PC-3 (cell line): ENCODE measurements at places on chromosomes 7 and 10.

- no peaks in the 10 kb centered on the region for H3K36me3 ChIP-seq
- DNase-seq: no peak
- H3K4me1 ChIP-seq: peaks cover 21% of the 10 kb centered on the region
- H3K27ac ChIP-seq: no peak overlapping the region
- no peak overlapping the region for H3K4me3 ChIP-seq
These were observed 19.8 kb downstream of the ZNF775 start for GRCh38 chr7:150398965-150399320.

GRCh38 chr7:100008525-100008924, 6.9 kb upstream of the ZKSCAN1 start:
- H3K4me1 ChIP-seq: peaks cover 5% of the 10 kb centered on the region; the same call in 1 of the 2 replicates
- DNase-seq: peak; percentile 22
- H3K36me3 ChIP-seq: no peaks in the 10 kb centered on the region
- H3K27me3 ChIP-seq: no peaks in the 10 kb centered on the region

DNA sequence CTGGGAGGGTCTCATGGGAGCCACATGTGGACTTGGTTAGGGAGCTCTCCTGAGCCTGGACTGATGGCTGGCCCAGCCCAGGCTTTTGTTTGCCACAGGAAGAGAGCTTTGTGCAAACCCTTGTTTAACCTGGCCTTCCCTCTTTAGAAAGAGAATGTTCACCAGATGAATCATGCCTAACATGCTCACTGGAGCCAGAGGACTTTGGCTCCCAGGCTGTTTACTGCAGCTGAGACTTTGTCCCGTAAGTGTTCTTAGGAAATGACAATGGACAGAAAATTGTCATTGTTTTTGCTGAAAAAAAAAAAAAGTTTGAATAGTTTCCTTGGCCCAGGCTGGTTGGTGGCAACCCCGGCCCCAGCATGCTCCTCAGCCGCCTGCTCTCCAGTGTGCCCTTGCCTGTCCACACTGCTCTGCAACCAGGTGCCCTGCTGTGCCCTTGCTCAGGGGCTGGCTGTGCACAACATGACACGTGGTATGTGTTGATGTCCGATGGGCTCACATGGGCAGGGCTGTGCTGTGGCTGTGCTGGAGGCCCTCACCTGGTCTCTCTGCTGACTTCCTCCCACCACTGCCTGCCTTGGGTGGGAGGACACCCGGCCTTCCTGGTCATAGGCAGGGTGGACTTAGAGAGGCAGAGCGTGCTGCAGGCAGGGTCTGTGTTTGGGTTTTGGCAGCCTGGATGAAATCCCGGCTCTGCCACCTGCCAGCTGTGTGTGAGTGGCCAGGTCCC, 215.3 kb upstream of the ZNF32 start:
- DNase-seq: peak; percentile 77
- H3K27me3 ChIP-seq: 0 out of 2 replicates have a peak, but pooled peaks cover 4% of the 10 kb centered on the region
- H3K36me3 ChIP-seq: no peaks in the 10 kb centered on the region
- H3K4me1 ChIP-seq: peaks cover 27% of the 10 kb centered on the region
- H3K27ac ChIP-seq: peak overlapping the region; percentile 60

GRCh38 chr10:97796651-97797050, 24.9 kb upstream of the SFRP5 start:
- H3K4me1 ChIP-seq: no peaks in the 10 kb centered on the region
- no peak for DNase-seq
- no peak overlapping the region for H3K27ac ChIP-seq
- H3K36me3 ChIP-seq: no peaks in the 10 kb centered on the region

- no peaks in the 10 kb centered on the region for H3K36me3 ChIP-seq
- DNase-seq: no peak
- 0 out of 2 replicates have a peak, but pooled peaks cover 4% of the 10 kb centered on the region for H3K27me3 ChIP-seq
- H3K4me3 ChIP-seq: no peak overlapping the region
- H3K4me1 ChIP-seq: peaks cover 14% of the 10 kb centered on the region
These were observed 15.2 kb upstream of the GALNTL5 start for GRCh38 chr7:151941009-151941408.

- H3K4me3 ChIP-seq: no peak overlapping the region
- H3K36me3 ChIP-seq: no peaks in the 10 kb centered on the region; the same call in 1 of the 2 replicates
These were observed 31.8 kb downstream of the CCM2 start for GRCh38 chr7:45031829-45032228.

DNA sequence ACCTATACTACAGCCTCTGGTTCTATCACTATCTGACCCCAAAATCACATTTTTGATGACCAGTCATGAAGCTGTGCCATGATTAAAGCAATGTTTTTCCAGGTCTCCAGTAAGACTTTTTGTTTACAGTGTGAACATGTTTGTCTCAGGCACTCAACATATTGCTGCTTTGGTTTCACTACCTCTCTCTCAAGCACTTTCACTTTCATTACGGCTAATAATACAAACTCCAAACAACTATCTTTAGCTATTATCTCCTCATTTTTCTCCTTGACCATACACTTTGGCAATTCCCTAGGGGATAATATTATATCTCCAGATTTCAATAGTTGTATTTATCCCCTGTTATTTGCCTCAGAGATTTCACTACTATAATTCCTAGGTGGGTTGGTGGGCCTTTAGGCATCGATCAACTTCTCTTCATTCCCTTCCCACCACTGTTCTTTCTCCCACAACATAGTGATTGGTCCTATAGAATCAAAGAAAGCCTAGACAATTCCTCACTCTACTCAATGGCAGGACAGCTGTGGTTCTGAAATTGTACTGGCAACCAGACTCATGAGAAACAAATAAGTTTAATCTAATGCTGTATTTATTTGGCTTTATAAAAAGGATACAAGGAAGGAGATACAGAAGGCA, 261.4 kb upstream of the ZWINT start:
- no peaks in the 10 kb centered on the region for H3K27me3 ChIP-seq
- DNase-seq: no peak
- H3K4me1 ChIP-seq: no peaks in the 10 kb centered on the region
- peak overlapping the region; percentile 39 for H3K4me3 ChIP-seq
- no peaks in the 10 kb centered on the region for H3K36me3 ChIP-seq

- H3K4me1 ChIP-seq: no peaks in the 10 kb centered on the region
- H3K27me3 ChIP-seq: no peaks in the 10 kb centered on the region
- no peaks in the 10 kb centered on the region for H3K36me3 ChIP-seq
- no peak overlapping the region for H3K4me3 ChIP-seq
- no peak for DNase-seq
These were observed 26.1 kb downstream of the DIP2C start for GRCh38 chr10:663466-663751.

DNA sequence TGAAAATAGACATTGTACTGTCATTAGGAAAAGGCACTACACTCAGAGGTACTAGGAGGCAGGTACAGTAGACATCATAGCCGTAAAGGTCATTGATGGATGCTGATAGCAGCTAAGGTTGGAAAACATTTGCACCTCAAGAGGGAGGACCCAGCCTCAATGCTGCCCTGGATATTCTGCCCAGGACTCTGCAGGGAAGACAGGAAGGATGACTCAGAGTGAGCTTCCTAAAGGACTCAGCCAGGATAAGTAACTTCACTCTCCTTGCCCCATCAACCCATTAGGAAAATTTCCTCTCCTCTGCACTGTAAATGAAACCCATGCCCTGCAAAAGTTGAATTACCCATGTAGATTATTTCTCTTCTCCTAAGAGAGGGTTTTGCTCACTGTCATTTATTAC, 617.9 kb upstream of the MKI67 start:
- H3K4me3 ChIP-seq: no peak overlapping the region
- no peaks in the 10 kb centered on the region for H3K36me3 ChIP-seq
- DNase-seq: no peak
- H3K4me1 ChIP-seq: no peaks in the 10 kb centered on the region
- H3K27ac ChIP-seq: no peak overlapping the region

DNA sequence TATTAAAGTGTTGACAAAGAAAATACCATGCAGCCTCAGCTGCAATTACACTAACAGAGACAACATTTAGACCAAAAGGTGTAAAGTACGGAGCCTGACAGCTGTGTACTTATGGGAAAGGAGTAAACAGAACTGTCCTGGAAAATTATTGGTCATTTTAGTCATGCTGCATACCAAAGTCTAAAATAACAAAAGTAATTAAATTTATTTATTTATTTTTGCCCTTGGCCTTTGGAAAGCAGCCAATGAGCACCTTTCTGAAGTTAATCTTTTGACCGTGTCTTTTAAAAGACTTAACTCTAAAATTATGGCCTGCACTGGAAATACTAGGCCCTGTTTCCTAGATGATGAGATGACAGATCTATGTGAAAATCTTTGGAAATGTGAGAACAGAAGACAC, 597.6 kb downstream of the NXPH1 start:
- no peak overlapping the region for H3K4me3 ChIP-seq
- no peaks in the 10 kb centered on the region for H3K4me1 ChIP-seq
- H3K27me3 ChIP-seq: no peaks in the 10 kb centered on the region
- H3K27ac ChIP-seq: no peak overlapping the region
- DNase-seq: no peak
- no peaks in the 10 kb centered on the region for H3K36me3 ChIP-seq

- no peak overlapping the region for H3K27ac ChIP-seq
- no peak overlapping the region for H3K4me3 ChIP-seq
- no peaks in the 10 kb centered on the region for H3K36me3 ChIP-seq
- DNase-seq: no peak
These were observed 35.0 kb upstream of the BPGM start for GRCh38 chr7:134611611-134612151.

DNA sequence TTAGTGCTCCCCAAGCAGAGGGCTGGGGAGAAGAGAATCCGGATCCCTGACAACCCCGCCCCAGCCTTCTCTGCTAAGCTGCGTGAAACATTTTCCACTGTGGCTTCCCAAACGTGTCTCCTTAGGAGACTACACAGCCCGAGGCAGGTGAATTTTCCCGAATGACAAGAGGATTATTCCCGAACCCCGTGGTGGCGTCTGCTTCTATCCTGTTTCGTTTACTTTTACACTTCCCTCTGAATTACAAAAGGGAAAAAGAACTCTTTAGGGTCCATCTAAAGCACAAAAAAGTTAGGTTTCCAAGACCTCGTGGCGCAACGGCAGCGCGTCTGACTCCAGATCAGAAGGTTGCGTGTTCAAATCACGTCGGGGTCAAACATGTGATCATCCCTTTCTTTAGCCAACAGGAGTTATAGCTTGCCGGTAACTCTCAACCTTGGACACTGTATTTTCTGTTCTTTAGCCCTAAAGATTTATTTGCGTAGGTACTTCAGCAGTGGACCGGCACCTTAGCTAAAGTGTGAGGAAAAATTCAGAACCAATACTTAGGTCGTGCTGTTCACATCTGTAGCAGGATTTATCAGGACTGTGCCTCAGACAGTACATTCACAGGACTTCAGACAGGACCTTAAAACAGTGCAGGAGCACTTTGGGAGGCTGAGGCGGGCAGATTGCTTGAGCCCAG, 3.2 kb upstream of the ZNF789 start:
- no peaks in the 10 kb centered on the region for H3K36me3 ChIP-seq
- no peak for DNase-seq
- H3K27me3 ChIP-seq: no peaks in the 10 kb centered on the region
- H3K4me1 ChIP-seq: peaks cover 8% of the 10 kb centered on the region; the same call in 1 of the 2 replicates

GRCh38 chr10:20084451-20084850, 268.2 kb downstream of the PLXDC2 start:
- no peak for DNase-seq
- no peaks in the 10 kb centered on the region for H3K36me3 ChIP-seq
- H3K27ac ChIP-seq: no peak overlapping the region
- H3K4me1 ChIP-seq: no peaks in the 10 kb centered on the region
- H3K27me3 ChIP-seq: no peaks in the 10 kb centered on the region
- no peak overlapping the region for H3K4me3 ChIP-seq

GRCh38 chr10:64368298-64368697, 847.1 kb downstream of the REEP3 start:
- no peak overlapping the region for H3K27ac ChIP-seq
- no peak overlapping the region for H3K4me3 ChIP-seq
- no peaks in the 10 kb centered on the region for H3K27me3 ChIP-seq
- H3K4me1 ChIP-seq: no peaks in the 10 kb centered on the region
- no peak for DNase-seq

DNA sequence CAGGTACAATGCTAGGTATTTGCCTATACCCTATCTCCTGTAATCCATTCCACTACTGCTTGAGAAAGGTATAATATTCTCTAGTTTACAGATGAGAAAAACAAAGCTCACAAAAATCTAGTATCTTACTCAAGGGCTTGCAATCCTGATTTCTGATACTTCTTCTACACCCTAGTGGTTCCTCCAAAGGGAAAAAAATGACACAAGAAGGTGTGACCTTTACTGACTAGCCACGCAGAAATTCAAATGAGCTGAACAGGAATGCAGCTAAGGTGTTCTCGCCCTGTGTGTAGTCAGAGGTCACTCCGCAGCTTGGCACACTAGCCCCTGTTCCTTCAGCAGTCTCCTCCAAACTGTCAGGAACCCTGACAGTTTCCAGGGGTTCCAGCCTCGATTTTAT, 59.5 kb upstream of the TM9SF3 start:
- no peak overlapping the region for H3K27ac ChIP-seq
- H3K27me3 ChIP-seq: no peaks in the 10 kb centered on the region
- H3K4me1 ChIP-seq: no peaks in the 10 kb centered on the region
- DNase-seq: no peak

DNA sequence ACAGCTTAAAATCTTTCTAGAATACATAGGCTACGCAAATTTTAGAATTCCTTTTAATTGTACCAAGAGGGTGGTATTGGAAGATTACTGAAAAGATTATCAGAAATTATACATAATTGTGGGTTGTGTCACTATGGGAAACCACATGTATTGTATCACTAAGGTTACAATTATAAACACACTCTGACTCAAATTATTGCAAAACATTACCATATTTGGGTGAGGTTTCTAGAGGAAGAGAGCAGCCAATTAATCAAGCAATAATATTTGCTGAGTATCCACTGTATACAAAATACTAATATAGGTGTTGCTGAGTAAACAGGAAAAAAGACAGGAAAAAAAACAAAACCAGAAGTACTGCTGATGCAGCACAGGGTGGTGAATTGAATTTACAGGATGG, 3.1 kb upstream of the CAPZA2 start:
- no peak overlapping the region for H3K4me3 ChIP-seq
- peak; percentile 73 for DNase-seq
- no peaks in the 10 kb centered on the region for H3K36me3 ChIP-seq

- H3K27ac ChIP-seq: no peak overlapping the region
- no peak for DNase-seq
- H3K4me1 ChIP-seq: no peaks in the 10 kb centered on the region
- no peak overlapping the region for H3K4me3 ChIP-seq
These were observed 305.8 kb upstream of the GNAI1 start for GRCh38 chr7:79828866-79829265.

GRCh38 chr10:25725917-25726716, 207.9 kb upstream of the MYO3A start:
- peak; percentile 66 for DNase-seq
- H3K4me3 ChIP-seq: no peak overlapping the region
- H3K4me1 ChIP-seq: no peaks in the 10 kb centered on the region

DNA sequence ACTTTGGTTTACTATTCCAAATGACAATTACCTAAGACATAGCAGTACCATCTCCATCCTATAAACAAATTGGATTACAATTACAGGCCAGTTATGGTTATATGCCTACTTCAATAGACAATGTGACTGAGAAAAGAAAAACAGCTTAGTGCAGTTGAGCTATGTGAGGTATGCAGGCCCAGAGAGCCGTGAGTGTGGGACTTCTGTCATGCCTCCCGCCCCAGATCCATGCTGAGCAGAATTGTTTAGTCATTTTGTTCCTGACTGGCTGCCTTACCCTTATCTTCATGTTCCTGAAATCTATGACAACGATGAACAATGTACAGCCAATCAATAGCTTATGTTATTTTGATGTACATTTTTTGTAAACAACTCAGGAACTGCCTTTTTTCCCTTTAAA, 21.7 kb downstream of the LARP4B start:
- DNase-seq: no peak
- H3K36me3 ChIP-seq: no peaks in the 10 kb centered on the region
- H3K4me1 ChIP-seq: no peaks in the 10 kb centered on the region
- no peaks in the 10 kb centered on the region for H3K27me3 ChIP-seq
- H3K27ac ChIP-seq: no peak overlapping the region
